HFFc6 (cell line): ENCODE measurements at places on chromosomes 12 and 14.

DNA sequence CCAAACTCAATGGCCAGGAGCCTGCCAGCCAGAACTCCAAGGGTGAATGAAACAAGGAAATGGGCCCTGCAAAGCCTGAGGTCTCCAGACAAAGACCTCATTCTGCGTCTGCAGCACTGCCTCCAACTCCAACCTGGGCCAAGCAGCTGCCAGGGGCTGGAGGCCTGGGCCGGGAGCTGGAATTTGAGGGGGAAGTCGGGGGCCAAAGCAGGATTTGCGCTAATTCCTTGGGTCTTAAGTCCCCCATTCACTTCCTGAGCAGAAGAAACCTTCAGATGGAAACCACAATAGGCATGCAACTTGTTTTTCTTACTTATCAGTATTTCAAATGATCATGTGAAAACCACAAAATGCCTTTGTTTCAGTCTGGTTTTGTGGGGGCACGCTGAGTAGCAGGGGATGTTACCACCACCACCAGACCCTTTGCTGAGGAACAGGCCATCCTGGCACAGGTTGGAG, 23.0 kb upstream of the TC2N start:
- no peak for DNase-seq

- no peak for DNase-seq
Measured at GRCh38 chr14:61838661-61839245, 76.5 kb downstream of the SNAPC1 start.

DNA sequence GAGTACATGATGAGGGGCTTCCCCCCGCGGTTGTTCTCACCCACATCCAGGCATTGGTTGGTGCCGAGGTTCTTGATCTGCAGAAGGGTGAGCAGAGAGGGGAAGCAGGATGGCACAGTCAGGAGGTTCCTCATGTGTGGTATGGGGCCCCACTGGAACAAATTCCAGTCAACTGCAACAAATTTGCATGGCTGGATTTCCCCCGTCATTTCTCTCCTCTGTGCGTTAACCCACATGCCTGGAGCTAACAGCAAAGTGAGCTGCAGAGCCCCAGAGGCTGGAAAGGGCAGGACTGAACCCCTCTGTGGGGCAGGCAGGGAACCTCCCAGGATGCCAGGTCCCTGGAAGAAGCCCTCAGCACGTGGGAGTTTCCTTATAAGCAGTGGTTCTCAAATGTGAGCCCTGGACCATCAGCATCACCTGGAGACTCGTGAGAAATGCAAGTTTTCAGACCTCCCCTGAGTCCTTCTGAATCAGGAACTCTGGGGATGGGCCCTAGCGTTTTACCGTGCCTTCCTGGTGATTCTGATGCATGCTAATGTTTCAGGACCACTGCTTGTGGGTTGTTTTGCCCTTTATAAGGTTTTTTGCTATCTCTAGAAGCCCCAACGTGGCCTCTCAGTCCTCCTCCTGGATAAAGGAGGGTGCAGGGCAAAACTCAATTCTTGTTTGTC, 11.0 kb upstream of the CELA1 start:
- DNase-seq: no peak

DNA sequence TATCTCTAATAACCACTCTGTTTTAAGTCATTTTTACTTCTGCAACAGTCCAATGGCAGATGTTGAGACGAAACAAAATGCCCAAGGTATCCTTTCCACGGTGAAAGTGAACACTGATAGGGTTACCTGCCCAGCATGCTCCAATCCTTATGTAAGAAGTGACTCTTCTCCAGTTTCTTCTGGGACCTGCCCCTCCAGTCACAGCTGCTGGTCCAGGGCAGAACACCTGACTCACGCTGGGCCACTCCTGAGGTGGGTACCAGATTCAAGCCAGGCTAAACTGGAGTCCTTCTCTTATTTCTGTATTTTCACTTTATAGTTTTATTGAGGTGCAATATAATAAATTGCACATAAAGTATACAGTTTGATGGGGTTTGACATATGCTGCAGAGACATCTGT, 16.7 kb downstream of the NT5DC3 start:
- DNase-seq: no peak

DNA sequence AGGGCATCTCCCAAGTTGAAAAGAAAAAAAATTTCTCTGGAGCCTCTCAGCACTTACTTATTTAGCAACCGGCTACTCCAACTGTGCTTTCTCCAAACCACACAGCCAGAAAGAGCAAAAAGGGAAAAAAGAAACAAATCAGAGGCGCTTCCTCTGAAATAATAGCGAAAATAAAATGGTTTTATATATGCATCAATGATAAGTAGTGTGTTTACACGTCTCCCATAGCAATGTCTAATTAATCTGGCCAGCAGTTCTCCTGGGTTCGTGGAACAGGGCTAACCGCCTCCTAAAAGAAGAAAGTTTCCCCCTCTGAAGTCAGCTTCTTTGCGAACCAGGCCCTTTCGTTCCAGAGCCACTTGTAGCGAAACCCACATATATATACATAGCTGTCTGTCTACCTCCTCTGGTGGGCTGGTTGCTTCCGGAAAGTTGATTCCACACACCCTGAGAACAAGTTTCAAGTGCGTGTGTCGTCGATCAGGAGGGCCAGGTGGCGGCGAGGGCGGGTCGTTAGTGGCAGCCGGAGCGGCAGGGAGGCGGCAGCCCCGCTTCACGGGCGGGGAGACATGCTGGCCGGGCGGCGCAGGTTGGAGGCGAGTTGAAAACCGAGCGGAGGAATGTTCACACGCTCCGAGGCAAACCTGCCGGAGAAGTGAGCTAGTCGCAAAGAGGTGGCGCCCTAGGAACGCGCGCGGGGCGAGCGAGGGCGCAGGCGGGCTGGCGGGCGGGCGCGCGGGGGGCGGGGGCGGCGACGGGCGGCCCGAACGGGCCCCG, 2.7 kb downstream of the PTHLH start:
- peak; percentile 35 for DNase-seq

DNA sequence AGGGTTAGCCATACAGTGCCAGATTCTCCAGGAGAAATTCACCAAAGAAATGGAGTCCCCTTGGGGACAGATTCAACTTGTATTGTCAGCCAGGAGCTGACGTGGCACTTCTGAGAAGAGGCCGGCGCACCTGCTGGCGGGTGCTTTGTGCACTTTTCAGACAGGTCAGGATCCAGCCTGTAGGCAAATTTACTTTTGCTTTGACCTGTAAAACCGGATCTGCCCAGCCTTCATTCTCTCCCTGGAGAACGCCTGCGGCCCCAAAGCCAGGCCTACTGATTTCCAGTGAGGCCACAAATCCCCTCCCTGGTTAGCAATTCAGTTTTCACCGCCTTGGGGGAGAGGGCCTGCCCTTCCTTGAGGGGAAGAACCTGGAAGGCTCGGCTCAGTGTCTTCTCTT, 17.4 kb downstream of the P2RX4 start:
- no peak for DNase-seq

- no peak for DNase-seq
Measured at GRCh38 chr12:138898-139534, 72.4 kb downstream of the IQSEC3 start.

GRCh38 chr12:6946033-6946919, 2.5 kb downstream of the C12orf57 start:
- no peak for DNase-seq

- DNase-seq: no peak
Measured at GRCh38 chr12:132055535-132056096, 88.5 kb downstream of the DDX51 start.

DNA sequence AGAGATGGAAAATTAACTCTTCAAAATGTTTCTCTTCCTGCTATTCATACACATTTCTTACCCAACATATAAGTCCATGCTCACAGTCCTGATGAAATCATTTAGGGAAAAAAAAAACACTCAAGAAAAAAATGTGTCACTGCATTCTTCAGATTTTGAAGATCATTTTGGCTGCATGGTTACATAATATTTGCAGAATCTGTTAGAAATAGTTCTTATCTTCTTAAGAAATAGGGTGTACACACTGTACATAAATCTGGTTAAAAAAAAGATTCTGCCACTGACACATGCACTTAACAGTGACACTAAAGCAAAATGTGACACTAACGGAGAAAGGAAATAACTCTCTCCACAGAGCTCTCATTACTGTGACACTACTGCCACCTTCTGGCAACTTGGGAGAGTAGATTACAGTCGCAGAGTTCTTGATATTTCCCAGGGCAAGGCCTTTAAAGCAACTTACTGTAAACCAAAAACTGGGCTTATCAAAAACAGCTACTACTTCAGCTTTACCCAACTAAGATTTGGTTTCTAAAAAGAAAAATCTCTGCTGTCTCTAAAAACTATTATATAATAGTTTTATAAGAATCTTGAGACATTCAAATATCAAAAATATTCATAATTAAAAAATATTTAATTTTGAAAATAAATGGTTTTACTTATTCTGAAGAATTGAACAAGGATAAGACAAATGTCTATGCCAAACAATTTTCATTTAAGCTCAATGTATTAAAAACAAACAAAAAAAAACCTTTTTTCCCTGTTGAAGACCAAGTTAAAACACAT, 65.0 kb downstream of the SETD3 start:
- peak; percentile 85 for DNase-seq

DNA sequence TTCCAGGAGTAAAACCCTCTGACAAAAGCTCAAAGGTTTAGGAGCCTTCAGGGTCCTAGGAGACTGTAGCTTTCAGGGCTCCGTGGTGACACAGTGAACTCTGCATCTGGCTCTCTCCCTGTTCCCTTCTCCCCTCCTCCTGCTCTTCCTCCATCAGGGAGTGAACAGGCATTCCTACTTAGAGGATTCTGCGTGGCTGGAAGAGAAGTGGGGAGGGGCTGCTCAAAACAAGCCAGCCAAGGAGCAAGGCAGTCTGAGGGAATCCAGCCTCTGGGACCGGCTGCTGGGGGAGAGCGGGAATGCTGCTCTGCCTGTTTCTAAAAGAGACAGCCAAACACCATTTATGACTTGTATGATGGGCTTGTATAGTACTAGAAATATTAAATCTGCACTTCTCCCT, 49.5 kb downstream of the RBMS2 start:
- no peak for DNase-seq

- peak; percentile 67 for DNase-seq
Measured at GRCh38 chr14:77027538-77028383, 747 bp downstream of the IRF2BPL start.

GRCh38 chr12:622416-622815, 40.8 kb downstream of the NINJ2 start:
- no peak for DNase-seq

DNA sequence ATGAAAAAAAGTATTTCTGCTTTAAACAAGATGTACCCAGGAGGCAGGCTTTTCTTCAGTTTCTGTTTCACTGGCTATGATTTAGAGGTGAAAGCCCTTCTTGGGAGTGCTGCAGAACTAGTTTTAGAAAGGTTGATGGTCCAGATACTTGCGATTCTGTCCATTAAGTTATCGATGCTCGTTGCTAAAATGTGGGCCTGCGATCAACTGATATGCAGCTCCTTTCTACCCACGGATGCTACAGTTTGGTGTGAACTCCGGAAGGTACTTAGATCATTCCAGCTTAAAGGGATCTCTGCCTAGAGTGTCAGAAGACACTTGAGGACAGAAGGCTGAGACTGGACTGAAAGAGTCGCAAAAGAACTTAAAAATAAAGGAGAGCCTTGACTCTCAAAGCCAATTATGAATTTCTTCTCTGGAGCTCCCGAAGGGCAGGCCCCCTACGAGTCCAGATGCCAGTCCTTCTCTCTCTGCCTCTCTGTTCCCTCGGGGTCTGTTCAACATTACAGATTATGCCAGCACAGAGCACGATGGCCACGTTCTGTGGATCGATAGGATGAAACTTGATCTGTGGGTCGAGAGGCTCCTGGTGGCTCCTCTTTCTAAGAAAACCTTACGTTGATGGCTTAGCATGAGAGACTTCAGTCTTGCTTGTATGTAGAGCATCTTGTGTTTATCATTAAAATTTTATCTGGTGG, 40.0 kb downstream of the FBXW8 start:
- DNase-seq: no peak

- no peak for DNase-seq
Measured at GRCh38 chr12:71152851-71153250, 4.9 kb downstream of the TSPAN8 start.
